ENCODE measurements at places on chromosomes 2 and 18.
A peak's percentile ranks its signal among the peaks of the same experiment; 100 is the strongest.

- no peak for DNase-seq
These were observed 13.3 kb upstream of the MSH2 start for GRCh38 chr2:47389692-47390091.

DNA sequence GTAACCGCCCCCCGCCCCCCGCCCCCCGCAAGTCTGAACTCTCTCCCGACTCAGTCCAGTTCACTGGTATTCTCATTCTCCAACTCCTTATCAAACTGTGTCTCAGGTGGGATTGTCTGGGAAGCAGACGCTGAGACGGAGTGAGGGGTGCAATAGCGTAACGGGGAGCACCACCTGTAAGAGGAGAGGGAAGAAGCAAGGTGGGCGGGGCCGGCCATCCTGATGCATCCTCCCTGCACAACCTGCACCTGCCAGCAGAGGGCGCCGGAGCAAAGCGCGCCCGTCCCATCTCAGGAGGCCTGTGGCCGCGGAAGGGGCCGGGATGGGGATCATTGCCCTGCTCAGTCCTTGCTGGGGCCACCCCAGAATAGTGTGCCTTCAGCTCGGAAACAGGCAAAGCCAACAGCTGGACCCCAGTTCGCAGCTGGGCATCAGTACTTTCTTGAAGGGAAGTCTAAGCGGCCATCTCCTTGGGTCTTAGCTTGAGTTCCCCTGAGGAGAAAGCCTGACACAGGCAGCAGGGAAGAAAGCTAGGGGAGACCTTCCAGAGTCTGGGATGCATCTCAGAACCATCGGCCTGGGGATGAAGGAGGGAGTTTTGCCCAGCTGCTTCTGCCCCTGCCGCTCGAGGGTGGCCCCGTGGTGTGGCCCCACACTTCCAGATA is 208.0 kb downstream of the TFCP2L1 start:
- peak; percentile 42 for DNase-seq

DNA sequence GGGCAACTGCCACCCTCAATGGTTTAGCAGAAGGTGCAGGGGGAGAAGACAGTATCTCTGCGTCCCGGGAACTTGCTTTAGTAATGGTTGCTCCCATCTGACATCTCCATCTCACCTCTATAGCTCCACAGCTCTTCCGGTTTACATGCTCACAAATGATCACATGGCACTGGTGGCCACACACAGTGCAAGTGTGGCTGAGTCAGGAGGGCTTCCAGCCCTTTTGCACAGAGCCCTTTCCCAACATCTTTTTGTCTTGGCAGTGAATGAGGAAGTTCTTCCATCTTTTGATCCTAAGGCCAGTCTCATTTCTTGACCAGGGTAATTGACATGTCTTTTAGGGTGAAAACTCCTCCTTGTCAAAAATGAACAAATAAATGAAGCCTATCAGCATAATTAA is 347.7 kb downstream of the LPIN1 start:
- no peak for DNase-seq

DNA sequence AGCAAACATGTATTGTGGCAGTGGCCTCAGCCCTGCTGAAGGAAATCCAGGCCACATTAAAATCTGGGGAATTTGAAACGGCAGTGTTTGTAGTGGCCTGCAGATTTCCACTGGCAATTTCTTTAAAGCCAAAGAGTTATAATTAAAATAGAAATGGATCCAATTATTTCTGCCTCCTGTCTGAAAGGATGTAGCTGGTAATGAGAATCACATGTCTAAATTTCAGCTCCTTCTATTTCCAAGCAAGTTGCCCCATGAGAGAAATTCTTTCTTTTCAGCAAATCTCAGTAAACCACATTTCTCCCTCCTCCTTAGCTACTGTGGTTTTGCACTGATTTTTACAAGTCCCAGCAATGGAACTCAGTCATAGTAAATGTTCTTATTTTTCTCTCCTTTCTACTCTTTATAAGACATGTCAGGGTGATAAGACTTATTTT is 55.4 kb upstream of the ZNF396 start:
- no peak for DNase-seq

GRCh38 chr2:42495611-42496010 is 1.8 kb upstream of the KCNG3 start:
- DNase-seq = no peak

- DNase-seq = no peak
These were observed 74.0 kb downstream of the ZNF516 start for GRCh38 chr18:76420898-76421684.

DNA sequence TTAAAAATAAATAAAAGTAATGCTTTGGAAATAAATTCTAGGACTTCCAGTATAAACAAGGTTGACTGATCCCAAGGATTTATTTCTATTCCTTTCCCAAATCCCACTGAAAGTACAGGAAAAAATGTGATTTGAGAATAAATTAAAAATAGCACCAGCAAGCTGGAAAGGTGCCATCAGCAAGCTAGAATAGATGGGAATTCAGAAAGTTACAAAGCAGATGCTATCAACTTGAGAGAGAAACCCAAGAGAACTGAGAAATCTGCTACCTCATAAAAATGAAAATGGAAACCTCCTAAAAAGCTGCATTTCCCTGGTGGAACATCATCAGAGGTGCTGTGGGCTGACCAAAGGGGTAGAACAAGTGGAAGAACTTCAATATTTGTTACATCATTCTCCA is 148.6 kb upstream of the KCNJ3 start:
- DNase-seq = no peak

- DNase-seq = no peak
These were observed 239.8 kb downstream of the SEPTIN10 start for GRCh38 chr2:109373791-109374547.

DNA sequence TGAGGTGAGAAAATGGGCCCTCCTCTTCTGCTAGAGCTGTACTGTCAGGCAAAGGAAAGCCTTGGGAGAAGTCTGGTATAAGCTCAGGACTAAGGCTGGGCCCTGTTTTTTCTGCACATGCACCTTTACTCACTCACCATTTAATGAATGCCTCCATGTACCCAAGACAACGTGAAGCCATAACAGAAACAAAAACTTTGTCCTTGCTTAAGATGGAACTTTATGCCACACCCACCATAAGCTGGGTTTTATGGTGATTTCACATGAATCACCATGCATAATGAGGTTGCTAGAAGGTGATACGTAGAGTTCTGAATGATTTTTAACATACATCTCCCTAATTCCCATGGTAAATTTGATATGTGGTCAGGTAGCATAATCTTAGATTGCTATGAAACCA is 63.7 kb upstream of the CYP26B1 start:
- DNase-seq = no peak

DNA sequence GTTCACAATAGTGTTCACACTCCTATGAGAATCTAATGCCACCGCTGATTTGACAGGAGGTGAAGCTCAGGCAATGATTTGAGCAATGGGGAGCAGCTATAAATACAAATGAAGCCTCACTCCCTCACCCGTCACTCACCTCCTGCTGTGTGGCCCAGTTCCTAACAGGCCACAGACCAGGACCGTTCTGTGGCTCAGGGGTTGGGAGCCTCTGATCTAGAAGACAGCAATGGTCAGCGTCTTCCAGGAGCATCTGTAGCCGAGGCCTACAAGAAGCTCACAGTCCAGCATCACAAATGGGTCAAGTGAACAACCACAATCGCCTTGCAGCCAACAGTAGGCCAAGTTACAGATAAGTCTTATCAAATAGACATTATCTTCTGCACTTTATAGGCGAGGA is 110.0 kb upstream of the SLC66A3 start:
- DNase-seq = no peak

DNA sequence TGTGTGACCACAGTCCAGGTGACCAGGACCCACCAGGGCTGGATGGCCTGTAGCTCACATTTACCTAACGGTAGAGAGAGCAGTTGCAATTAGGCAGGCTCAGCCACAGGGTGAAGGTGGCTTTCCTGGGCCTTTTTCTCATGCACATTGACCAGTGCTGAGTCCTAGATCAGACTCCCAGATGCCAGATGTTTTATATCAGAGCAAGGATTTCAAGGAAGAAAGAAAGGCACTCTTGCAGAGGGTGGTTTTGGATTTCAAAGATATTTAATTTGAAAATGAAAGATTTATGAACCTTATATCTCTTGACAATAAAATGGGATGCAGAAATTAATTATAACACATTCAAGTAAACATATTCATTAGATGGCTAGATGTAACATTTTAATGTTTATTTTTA is 694.2 kb upstream of the GYPC start:
- DNase-seq = no peak

DNA sequence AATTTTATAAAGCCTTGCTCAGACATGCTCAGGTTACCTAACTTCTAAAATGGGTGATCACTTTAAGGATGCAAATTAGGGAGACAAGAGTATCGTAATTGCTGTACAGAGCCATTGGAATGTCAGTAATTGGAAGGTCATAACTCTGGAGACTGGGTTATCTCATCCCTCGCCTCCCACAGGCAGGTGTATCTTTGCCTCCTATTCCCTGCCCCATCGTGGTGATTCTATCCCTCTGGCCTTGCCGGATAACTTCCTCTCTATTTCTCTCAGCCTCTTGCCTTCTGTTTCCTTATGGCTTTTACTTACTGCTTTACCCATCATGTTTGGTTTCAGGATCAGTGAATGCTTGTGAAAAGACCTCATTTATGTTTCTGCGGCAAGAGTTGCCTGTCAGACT is 2.5 kb downstream of the PDK1 start:
- DNase-seq = no peak

DNA sequence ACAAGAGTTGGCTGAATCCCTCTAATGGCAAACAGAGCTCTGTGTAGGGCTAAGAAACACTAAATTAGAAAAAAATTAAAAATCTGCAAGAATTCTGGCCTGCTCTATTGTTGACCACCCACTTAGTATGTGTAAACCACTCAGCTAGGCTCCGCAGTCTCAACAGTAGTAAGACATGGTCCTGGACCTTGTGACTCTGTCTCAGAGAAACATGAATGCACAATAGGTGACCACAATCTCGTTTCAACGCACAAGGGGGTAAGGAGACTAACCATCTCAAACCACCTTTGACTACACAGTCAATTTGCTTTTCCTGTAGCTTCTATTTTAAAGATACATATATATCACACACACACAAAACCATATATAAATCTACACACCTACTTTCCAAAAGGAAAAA is 16.5 kb downstream of the SEPTIN10 start:
- no peak for DNase-seq

GRCh38 chr2:222709191-222709891 is 37.9 kb downstream of the MOGAT1 start:
- DNase-seq = peak; percentile 83

DNA sequence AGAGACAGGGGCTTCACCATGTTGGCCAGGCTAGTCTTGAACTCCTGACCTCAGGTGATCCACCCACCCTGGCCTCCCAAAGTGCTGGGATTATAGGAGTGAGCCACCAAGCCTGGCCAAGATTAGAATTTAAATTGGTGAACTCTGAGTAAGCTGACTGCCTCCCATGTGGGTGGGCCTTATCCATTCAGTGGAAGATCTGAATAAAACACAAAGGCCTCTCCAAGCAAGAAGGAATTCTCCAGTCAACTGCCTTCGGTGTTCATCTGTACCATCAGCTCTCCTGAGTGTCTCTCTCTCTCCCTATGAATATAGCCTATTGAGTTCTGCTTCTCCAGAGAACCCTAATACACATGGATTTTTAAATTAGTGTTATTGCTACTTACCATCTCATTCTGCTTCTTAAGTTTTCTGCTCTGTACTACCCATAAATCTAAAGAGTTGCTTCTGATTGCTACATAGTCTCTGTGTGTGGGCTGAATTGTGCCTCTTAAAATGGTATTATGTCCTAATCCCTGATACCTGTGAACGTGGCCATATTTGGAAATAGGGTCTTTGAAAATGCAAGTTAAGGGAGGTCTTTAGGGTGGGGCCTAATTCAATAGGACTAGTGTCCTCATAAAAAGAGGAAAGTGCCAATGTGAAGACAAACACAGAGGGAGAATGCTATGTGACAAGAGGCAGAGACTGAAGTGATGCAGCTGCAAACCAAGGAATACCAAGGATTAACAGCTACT is 36.3 kb downstream of the FBXO11 start:
- no peak for DNase-seq

DNA sequence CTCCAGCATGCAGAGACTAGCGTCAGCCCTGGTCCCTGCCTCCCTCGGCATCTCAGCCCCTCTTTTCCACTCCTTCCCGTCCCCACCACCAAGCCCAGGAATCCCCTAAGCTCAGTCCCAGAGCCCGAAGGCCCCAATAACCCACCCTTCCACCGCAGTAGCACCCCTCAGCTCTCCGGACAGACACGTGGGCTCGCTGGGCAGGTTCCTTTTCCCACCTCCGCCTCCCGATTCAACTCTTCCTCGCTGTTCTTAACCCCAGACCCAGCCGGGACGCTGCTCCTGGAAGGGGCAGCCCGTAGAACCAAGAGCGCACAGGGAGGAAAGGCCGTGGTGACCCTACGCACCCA is 1.4 kb downstream of the IHH start:
- DNase-seq = no peak

DNA sequence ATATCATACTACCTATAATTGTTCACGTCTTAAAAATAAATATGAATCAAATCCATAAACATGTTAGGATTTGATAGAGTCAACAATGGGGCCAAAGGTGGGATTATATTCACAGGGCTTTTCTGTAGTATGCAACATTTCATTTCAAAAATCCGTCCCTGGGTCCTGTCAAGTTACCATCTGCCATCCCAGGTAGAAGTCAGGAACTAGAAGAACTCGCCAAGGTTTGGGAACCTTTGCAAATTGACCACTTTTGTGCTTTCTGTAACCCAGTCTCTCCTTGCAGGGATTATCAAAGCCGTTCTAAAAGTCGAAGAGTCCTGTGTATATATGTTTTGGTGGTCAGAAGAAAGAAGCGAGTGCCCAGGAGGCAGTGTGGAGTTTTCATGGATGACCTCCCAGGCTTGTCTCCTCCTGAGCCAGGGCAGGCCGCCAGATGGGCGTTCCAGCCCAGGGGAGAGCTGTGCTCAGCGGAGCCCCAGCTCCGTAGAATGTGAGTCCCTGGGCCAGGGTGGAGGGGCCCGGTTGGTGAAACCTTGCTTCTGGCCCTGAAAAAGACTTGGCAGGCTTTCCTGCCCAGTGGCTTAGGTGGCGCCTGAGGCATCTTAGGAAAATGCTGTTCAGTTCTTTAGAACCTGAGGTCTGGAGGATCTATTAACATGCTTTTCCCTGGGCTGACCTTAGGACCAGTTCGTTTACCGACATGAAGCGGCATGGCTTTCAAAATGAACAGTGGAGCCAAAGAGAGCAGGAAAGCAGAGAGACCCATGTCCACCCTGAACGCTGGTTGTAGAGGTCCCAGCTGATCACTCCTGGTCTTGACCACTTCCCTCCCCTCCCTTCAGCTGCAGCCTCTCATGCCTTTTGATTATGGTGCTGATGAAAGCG is 69.2 kb downstream of the LONRF2 start:
- no peak for DNase-seq

- DNase-seq = no peak
These were observed 79.0 kb upstream of the ZEB2 start for GRCh38 chr2:144598906-144599305.

GRCh38 chr2:181138816-181139215 is 158.4 kb downstream of the UBE2E3 start:
- no peak for DNase-seq

DNA sequence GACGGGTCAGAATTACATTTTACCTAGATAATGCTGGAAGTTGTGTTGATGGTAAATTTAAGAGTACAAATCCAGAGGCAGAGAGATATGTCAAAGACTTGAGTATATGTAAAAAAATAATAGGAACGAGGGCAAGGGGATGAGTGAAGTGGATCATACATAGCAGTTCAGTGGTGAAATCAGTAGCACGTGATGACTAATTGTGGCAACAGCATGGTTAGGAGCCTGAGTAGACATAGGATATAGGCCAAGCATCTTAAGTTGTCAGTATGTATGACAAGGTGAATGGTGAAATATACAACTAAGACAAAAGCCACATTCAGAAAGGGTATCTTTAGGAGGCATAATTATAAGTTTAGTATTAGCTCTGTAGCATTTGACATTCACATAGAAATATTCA is 826.5 kb upstream of the PIK3C3 start:
- DNase-seq = no peak

- no peak for DNase-seq
These were observed 50.2 kb downstream of the ACVR1 start for GRCh38 chr2:157825885-157826284.

All from HCT116 (cell line).